ENCODE measurements at places on chromosomes 2 and 18.

DNA sequence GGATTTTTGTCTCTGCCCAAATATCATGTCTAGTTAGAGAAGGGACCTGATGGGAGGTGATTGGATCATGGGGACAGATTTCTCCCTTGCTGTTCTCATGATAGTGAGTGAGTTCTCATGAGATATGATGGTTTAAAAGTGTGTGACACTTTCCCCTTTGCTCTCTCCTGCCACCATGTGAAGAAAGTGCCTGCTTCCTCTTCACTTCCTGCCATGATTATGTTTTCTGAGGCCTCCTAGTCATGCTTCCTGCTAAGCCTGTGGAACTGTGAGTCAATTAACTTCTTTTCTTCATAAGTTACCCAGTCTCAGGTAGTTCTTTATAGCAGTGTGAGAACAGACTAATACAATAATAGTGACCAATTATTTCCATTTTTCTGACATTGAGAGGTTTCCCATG is 167.3 kb upstream of the CYRIA start:
- DNase-seq, result no peak

DNA sequence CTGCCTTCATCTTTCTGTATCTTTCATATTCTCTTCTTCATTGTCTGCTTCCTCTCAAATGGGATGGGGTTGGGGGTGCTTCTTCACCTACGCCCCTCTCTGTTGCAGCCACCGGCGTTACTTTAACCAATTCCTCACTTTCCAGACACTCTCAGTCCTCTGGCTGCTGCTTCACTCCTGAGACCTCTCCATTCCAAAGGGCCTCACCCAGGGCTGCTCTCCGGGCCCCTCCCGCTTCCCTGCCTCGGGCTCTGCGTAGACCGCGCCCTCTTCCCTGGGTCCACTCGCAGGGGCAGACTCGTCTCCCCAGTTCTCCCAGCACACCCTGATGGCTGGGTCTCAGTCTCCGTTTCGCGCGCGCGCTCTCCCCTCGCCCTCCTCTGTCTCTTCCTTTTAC is 926 bp downstream of the SERPINB8 start:
- DNase-seq, result no peak

GRCh38 chr18:2794159-2794558 is 52.6 kb upstream of the EMILIN2 start:
- DNase-seq, result no peak

- no peak for DNase-seq
These were observed 534 bp upstream of the SOCS6 start for GRCh38 chr18:70288171-70288850.

- DNase-seq, result no peak
These were observed 987 bp upstream of the DLX1 start for GRCh38 chr2:172084395-172084644.

- DNase-seq, result no peak
These were observed 26.5 kb downstream of the STEAP3 start for GRCh38 chr2:119249855-119250717.
